ENCODE measurements at places on chromosomes 7 and 10. TPM values are rescaled to one million over a fixed set of nuclear protein-coding genes. Genes with fewer than 3 reads are reported as not detected.

PNLIP gene
- under 0.01 TPM for total RNA-seq

LOXL4 gene
- total RNA-seq: 0.13 TPM

SAMD9L gene
- 0.64 TPM for total RNA-seq

PDCD4 gene
- total RNA-seq: 77.9 TPM

PLXDC2 gene
- 1.3 TPM for total RNA-seq

RADIL gene
- under 0.01 TPM for total RNA-seq

ASAH2 gene
- 1.6 TPM for total RNA-seq

H2BK1 gene
- total RNA-seq: not detected

C10orf62 gene
- total RNA-seq: not detected

NPC1L1 gene
- under 0.01 TPM for total RNA-seq

GNAT3 gene
- not detected for total RNA-seq

IDI2 gene
- not detected for total RNA-seq

PRLHR gene
- not detected for total RNA-seq

SYT15B gene
- total RNA-seq: not detected

CNTNAP2 gene
- total RNA-seq: 0.26 TPM

KLF14 gene
- not detected for total RNA-seq

GNAI1 gene
- 89.5 TPM for total RNA-seq

SLC18A3 gene
- total RNA-seq: not detected

GNB2 gene
- 66.1 TPM for total RNA-seq

CLDN15 gene
- 2.1 TPM for total RNA-seq

LIPN gene
- total RNA-seq: not detected

ACADSB gene
- 5.4 TPM for total RNA-seq

CALML5 gene
- total RNA-seq: 0.79 TPM

CRTAC1 gene
- total RNA-seq: not detected

INHBA gene
- 5.0 TPM for total RNA-seq

SUGCT gene
- 7.4 TPM for total RNA-seq

SUN3 gene
- 0.51 TPM for total RNA-seq

OGDHL gene
- not detected for total RNA-seq

NANOS1 gene
- total RNA-seq: 0.79 TPM

SCD gene
- total RNA-seq: 298 TPM

SMC3 gene
- total RNA-seq: 16.5 TPM

VWA2 gene
- 1.8 TPM for total RNA-seq

TMEM270 gene
- not detected for total RNA-seq

MINDY4 gene
- total RNA-seq: 1.1 TPM

ICA1 gene
- total RNA-seq: 14.8 TPM

GOLGA7B gene
- total RNA-seq: 0.26 TPM

NEUROG3 gene
- total RNA-seq: not detected

LMTK2 gene
- 12.9 TPM for total RNA-seq

NOS3 gene
- under 0.01 TPM for total RNA-seq

RPEL1 gene
- total RNA-seq: 0.13 TPM

NRG3 gene
- not detected for total RNA-seq

SPDYE5 gene
- total RNA-seq: not detected
